ENCODE measurements at places on chromosomes 13 and 19.

- no peak for DNase-seq
These were observed 116.6 kb downstream of the PCDH17 start for GRCh38 chr13:57748096-57748495.

DNA sequence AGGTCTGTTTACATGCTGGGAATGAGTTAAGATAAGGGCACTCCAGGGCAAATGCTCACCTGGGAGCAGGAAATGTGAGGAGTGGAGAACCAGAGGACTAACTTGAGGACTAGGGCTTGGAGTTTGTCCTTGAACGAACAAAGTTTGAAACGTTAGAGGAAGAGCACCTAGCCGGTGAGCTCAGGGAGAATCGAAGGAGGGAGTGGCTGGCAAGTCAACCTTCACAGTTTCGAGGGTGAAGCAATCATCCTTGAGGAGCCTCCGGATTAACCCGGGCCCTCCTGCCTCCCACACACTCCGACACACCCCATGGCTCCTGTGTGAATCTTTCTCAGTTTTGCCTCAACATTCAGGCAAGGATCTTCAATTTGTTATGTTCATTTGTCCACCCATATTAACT, 58.6 kb downstream of the LMO7 start:
- no peak for DNase-seq

DNA sequence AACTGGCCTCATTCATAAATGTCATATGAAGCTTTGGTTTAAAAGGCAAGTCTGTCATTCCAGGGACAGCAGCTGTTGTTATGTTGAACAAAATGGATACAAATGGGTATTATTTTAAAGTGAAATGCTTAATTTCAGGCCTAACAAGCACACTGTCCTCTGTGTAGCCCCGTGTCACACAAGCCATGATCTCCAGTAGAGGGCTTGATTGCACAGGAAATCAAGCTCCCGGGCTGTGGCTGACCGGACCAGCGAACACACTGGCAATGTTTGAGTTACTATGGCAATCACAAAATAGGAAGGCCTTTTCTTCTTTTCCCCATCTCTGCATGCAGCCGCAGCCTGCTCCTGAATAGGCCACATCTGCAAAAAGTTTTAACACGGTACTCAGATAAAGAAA, 64.0 kb upstream of the GSX1 start:
- DNase-seq = no peak

DNA sequence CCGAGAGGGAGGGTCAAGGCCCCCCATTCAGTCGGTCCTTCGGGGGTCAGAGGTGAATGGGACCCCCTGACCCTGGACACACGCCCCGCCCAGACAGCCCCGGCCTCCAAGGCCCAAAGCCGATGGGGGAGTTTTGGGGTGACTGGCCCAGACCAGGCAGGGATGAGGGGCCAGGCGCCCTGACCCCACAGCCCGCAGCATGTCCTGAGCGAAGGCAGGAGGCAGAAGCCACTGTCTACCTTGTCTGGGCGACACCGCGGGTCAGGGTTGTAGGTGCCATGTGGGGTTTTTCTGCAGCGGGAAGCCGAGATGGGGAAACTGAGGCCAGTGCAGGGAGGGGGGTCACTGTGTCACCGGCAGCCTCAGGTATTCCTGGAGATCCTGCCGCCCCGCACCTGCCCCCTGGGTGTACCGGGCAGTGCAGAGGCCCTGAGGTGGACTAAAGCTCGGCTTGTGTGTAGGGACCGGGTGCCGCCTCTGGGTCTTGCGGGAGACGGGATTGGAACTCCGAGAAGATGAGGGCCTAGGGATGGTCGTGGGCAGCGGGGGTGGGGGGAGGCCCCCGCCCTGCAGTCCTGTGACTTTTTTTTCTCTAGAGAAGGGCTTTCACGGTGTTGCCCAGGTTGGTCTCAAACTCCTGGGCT, 8.5 kb downstream of the ARID3A start:
- DNase-seq = no peak

DNA sequence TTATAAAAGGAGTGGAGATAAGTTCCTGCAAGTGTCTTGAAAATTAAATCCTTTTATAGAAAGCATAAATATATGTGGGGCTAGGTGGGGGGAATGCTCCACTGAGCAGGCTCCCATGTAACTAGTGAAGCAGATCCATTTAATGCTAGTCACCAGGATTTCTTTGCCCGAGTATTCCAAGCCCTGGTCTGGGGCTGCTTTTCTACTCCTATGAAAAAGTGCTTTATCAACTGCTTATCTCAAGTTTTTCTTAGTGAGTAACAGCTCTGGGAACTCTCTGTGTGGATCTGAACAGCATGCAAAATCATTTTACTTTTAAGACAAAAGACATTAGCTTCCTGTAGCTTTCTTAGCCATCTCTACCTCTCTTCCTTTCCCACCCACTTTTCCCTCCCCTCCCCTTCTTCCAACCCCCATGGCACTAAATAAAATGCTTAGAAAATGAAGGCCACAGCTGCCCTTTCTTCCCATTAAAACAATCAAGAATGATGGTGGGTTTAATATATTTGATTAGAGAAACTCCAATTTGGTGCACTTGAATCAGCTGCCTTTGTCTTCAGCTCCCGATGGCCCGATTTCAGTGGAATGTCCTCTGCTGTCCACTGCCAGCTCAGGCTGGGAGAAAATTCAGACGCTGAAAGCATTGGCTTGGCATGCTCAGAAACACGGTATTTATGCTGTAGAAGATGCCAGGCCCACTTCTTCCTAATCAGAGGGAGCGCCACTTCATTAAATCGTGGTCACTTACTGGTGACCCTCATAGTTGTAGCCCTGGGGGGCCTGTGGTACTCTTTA, 475.1 kb downstream of the FOXO1 start:
- no peak for DNase-seq

GRCh38 chr19:46710687-46711086, 6.2 kb downstream of the PRKD2 start:
- DNase-seq = no peak

DNA sequence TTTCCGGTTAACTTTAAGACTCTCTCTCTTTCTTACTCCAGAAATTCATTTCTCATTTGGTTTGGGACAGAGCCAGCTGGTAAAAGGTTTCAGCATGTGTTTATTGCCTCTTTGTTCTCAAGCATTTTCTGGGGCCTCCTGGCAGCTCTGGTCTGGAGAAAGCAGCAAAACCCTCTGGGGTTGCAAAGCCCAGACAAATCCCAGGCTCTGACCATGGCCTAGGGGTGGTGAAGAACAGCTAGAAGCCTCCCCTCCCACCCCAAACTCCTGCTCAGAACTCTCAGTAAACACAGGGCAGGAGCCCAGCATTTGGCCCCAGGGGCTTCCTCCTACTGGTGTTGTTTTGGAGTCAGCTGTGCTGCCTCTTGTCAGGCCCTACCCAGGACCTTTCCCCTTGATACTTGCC, 124.2 kb upstream of the SERP2 start:
- DNase-seq = no peak

DNA sequence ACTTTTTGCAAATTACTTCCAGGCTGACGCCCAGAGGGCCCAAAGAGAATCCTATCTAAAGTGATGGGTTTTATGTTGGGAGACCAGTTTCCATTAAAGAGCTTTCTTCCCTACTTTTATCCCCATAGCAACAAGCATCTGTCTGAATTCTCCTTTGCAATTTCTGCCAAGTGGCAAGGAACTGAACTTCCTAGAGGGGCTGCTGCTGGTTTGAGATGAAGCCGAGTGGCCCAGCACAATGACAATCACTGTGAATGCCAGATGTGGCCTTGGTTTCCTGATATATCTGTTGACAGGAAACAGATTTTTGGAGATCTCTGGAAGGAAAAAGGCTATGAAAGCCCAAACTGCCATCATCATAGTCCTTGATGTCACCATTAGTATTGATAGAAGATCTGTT, 198.6 kb downstream of the OXGR1 start:
- no peak for DNase-seq

DNA sequence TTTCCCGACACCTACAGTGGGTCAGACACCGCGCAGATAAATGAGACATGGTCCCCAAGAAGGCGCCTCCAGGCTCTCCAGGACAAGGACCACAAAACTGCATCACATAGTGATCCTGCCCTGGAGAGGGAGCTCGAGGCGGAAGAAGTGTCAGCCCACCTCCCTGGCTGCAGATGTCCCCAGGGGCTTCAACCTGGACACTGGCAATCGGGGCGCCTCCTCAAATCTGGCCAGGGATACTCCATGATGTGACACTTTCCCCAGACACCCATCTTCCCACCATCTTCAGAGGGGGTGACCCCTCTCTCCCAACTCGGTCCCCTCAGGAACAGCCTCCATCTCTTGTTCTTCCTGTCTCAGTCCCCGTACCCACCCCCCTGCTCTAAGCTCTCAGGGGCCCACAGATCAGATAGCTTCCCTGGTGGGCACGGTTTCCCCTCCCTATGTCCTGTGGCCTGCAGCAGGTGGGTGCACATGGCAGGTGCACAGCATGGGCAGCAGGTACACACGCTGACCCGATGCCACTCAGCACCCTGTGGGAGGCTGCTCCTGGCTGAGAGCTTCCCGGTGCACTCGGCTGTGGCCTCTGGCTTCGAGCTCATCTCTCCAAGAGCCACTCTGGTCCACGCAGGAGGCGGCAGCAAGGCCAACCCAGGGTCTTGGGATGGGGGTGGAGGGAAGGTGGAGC, 61.2 kb downstream of the PEPD start:
- DNase-seq = no peak

DNA sequence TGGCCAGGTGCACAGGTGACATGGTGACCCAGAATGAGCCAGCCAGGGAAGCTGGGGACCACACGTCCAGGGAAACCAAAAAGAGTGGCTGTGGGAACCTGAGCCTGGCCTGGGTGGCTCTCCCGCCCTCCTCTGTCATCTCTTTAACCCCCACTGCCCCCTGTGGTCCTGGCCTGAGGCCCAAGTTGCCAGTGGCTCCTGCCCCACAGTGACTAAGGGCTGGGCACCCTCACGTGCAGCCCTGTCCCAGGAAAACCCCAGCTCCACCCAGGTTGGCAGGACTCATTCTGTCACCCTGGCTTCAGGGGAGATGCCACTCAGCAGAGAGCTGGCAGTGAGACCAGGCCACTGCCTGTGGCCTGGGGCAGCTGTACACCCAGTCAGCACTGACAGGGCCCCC, 30.6 kb upstream of the ISYNA1 start:
- no peak for DNase-seq

DNA sequence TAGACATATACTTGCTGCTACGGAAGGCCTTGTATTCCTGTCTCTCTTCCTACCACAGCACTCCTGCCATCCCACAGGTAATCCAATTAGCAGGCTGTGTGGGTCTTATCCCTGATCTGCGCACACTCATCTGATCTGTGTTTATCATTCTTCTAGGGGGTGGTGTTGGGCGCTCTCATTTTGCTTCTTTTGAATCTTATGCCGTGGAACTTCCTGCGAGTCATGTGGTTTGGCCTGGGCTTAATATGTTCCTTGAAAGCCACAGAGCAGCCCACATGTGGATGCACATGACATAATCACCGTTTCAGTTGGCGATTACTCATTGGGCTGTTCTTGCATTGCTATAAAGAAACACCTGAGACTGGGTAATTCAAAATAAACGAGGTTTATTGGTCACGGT, 7.5 kb downstream of the RASA3 start:
- DNase-seq = no peak

DNA sequence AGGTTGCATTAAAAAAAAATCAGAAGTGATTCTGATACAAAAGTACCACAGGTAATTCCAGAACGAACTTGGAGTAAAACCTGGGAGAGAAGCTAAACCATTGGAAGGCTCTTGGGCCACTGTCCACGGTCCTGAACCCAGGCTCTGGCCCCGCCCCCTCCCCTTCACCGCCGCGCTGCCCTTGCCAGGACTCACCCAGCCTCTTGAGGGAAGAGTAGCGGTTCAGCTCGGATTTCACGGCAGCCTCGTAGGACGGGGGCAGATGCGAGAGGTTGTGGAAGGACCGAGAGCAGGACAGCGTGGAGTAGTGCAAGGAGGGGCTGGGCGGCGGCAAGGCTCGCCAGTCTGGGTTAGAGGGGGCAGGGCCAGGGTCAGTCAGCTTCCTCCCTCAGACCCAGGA, 5.7 kb downstream of the SHISA7 start:
- no peak for DNase-seq

GRCh38 chr19:798415-799075, 1.3 kb downstream of the PTBP1 start:
- DNase-seq = no peak

- DNase-seq = no peak
These were observed 42.2 kb upstream of the SPACA7 start for GRCh38 chr13:112333756-112334543.

GRCh38 chr19:43464134-43464775, 1.2 kb downstream of the LYPD3 start:
- no peak for DNase-seq

- no peak for DNase-seq
These were observed 83.5 kb upstream of the FNDC3A start for GRCh38 chr13:48892053-48892687.

Data from NCI-H1694 (cell line).